Placental epithelial cell (primary cell): ENCODE measurements at places on chromosomes 3 and 15. TPM values are rescaled to one million over a fixed set of nuclear protein-coding genes. Genes with fewer than 3 reads are reported as not detected.

The GPR62 gene
- under 0.01 TPM in 1 of 2 replicates, not detected in the other for total RNA-seq

The SEMA4B gene
- 31.0 and 59.7 TPM in 2 replicates for total RNA-seq

The PLA2G4F gene
- 0.79 and 2.5 TPM in 2 replicates for total RNA-seq

The SERPINI2 gene
- not detected in 2 replicates for total RNA-seq

The TEX9 gene
- total RNA-seq = 2.6 and 7.5 TPM in 2 replicates

The ROBO2 gene
- under 0.01 and 0.33 TPM in 2 replicates for total RNA-seq

The ITIH1 gene
- total RNA-seq = not detected in 2 replicates

The GRM7 gene
- total RNA-seq = not detected in 2 replicates

The NANOGP8 gene
- total RNA-seq = not detected in 2 replicates

The TICRR gene
- total RNA-seq = 2.2 and 2.7 TPM in 2 replicates

The SLC6A1 gene
- total RNA-seq = not detected in 2 replicates

The C3orf85 gene
- not detected in 2 replicates for total RNA-seq

The CSNK1G1 gene
- total RNA-seq = 25.5 and 29.4 TPM in 2 replicates
